ENCODE measurements at places on chromosomes 12 and 14.

DNA sequence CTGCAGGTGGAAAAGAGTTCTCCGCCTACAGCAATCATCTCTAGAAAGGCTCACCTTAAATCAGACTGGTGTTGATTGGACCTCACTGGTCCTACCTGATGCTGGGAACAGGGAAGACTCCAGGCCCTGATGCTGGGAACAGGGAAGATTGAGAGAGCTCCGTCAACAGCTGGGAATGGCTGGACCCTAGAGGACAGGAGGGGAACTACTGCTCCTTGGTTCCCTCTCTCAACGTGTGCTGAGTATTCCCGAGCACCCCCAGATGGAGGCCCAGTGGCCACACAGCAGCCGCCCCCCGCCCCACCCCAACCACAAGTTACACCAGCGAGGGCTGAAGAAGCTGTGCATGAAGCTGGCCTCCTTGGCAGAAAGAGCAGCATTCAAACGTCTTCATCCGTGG is 240.3 kb downstream of the SLC15A4 start:
- no peak for DNase-seq

- no peak for DNase-seq
These were observed 5.0 kb downstream of the RASAL1 start for GRCh38 chr12:113130457-113131135.

DNA sequence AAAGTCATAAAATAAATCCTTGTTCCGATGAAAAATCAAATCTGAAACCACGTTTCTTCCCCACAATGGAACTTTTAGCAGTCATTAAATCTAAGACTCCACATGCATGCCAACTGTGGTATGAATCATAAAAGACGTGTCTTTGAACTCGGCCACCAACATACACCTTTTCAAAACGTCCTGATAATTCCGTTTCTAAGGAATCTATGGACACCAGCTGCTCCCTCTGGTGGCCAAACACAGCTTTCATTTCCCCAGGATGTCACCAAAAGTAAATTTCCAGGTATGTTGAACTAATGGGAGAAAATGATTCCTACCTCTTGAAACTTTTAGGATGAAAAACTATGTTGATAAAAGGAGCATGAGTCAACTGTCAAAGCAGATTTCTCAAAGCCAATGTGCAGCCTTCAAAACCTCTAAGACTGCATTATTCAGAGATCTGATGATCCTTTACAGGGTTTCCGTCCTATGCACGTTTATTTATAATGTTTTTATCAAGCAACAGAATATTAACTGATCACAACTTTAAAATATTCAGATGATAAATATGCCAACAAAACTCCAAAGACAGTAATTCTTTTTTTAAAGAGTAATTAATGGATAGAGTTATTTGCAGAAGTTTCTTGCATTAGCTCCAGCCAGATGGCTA is 96.2 kb downstream of the CIT start:
- DNase-seq: no peak

GRCh38 chr12:47407463-47408129 is 298.2 kb downstream of the RPAP3 start:
- DNase-seq: no peak

DNA sequence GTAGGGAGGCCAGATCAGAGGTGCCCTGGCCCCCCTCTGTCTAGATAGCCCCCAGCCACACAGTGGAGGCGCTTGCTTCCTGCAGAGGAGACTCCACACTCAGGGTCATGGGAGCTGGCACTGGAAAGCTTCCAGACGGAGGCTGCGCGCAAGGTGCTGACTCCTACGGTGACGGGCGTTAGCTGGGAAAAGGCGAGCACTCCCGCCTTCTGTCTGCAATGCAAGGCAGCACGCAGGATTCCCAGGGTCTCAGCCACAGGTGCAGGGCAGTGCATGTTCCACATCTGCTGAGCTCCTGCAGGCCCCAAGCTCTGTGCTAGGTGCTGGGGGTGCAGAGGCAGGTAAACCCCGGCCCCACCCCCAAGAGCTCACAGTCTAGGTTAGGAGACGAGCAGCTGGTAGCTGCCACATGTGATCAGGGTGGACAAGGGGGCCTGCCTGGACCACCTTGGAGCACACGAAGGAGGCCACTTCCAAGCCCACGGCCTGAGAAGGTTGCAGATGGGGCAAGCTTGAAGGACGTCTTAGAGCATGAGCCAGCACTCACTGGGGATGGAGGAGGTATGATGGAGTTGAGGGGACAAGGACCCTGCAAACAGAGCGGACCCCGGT is 310.9 kb upstream of the DIO3 start:
- no peak for DNase-seq

GRCh38 chr14:91143862-91144261 is 30.0 kb downstream of the DGLUCY start:
- DNase-seq: no peak

DNA sequence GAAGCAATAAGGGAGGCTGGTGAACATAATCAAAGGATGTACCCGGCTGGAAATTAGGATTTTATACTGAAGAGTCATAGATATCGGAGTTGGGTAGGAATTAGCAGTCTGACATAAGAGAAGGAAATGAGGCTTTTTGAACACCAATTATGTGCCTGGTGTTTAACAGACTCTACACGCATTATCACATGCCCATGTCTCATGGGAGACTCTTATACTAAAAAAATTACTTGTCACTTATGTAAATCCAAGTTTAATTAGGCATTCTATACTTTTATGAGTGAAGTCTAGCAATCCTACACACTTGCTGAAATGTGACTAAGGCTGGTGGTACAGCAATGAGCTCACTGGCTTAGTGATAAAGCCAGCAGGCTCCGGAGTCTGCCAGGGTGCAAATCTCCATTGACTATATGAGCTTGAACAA is 93.5 kb downstream of the NUAK1 start:
- DNase-seq: no peak

GRCh38 chr14:67800743-67801142 is 15.6 kb downstream of the ZFYVE26 start:
- no peak for DNase-seq

GRCh38 chr12:75129275-75129674 is 80.4 kb downstream of the KCNC2 start:
- no peak for DNase-seq

GRCh38 chr14:72574715-72575114 is 319.2 kb downstream of the DPF3 start:
- no peak for DNase-seq

GRCh38 chr12:52687497-52688385 is 7.5 kb upstream of the KRT1 start:
- DNase-seq: no peak

- DNase-seq: no peak
These were observed 22.4 kb upstream of the KCNK13 start for GRCh38 chr14:90039253-90040010.

GRCh38 chr14:68314642-68315041 is 478.2 kb downstream of the ZFP36L1 start:
- DNase-seq: no peak

DNA sequence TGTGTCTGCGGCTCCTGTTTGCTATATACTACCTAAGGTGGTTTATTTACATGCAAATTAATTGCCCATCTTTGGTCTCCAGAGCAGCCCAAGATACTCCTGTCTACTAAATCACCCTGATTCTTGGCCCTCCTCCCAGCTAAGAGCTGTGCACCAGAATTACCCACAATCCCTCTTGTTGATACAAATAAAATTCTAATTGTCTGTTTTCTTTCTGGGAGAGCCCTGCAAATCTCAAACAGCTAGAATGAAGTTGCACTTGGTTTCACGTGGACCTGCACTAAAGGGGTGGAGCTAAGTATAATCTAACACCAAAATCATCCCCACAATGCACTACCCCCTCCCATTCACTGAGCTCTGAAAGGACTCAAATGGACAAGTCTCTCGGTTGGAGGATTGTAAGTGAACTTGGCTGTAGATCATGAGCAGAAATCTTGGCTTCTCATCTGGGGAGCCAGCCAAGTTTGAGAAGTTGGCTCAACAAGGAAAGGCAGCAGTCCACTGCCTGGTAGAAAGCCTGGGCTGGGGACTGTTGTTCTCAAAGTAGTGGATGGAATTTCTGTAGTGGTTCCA is 6.6 kb downstream of the MAX start:
- peak; percentile 54 for DNase-seq

GRCh38 chr12:67220065-67220464 is 49.1 kb upstream of the CAND1 start:
- no peak for DNase-seq

DNA sequence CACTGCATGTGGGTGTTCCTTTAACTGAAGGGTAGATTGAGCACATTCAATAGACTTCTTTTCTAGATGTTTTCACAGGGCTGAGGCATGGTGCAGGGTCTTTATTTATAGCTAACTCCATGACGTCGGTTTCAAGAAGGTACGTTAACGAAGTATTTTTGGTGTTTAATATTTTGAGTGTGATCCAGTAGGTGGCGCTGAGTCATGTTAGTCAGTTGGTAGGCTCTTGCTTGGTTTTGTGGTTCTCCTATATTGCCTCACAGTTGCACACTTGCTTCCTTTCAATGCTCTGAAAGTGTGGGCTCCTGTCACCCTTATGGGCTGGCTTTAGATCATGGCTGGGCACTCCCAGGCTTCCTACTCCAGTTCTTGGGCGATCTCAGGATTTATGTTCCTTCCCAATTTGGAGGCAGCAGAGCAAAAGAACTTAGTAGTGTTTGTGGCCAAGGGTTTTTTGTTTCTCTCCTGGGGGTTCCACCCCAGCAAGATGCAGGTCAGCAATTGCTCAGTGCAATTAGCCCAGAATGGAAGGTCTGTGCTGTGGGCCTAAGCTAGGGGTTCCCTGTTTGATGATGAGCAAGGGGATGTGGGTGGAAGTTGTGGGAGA is 471.6 kb upstream of the FOXG1 start:
- DNase-seq: no peak

DNA sequence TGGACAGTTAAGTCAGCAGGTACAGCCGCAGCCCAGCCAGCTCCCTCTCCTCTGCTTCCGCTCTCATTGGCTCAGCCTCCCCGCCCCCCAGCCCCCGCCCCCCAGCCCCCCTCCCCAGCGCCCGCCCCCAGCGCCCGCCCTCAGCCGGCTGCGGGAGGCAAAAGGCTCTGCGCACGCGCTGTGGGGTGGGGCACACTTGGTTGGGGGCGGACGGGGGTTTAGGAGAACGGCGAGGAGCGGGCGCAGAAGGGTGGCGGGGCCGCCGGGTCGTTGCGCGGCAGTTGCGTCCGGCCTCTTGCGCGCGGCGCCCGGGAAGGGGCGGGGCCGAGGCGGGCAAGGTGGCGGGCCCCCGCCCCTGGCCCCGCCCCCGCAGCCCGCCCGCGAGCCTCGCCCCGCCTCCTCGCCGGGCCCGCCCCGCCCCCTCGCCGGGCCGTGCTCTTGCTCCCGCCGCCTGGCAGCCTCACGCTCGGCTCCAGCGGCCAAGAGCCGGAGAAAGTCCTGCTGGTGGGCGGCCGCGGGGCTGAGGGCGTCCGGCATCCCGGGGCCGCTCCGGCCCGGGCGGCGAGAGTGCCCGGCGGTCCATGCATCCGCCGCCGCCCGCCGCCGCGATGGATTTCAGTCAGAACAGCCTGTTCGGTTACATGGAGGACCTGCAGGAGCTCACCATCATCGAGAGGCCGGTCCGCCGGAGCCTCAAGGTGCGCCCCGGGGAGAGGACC is at the start of gene PPP4R4:
TSS of gene PPP4R4 (plus strand) at position 438 of the 719 bp plus-strand sequence. CDS start at position 582, 144 bp downstream.
- no peak for DNase-seq

GRCh38 chr12:30010071-30011052 is 226.6 kb upstream of the TMTC1 start:
- no peak for DNase-seq

DNA sequence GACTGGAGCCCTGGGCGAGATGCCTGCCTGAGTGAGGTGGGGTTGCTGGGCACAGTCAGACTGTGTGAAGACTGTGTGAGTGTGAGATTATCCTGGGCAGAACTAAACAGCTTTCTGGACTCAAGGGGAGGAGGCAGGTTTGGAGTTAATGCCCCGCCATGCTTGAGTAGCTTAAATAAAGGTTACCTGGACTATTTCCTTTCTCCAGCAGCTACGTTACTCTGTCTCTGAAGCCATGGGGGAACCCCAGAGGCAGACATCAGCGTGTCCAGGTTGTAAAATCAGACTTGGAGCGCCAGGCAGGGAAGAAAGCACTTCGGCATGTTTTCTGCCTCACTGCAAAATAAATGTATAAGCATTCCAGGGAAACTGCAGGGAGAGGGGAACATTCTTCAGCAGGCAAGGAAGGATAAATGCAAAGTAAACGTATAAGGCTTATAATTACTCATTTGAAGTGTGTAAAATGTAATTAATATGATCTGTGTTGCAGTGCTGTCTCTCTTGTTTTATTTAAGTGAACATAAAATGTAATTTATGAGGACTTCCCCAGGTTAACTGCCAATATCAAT is 129.7 kb downstream of the CHST11 start:
- no peak for DNase-seq

DNA sequence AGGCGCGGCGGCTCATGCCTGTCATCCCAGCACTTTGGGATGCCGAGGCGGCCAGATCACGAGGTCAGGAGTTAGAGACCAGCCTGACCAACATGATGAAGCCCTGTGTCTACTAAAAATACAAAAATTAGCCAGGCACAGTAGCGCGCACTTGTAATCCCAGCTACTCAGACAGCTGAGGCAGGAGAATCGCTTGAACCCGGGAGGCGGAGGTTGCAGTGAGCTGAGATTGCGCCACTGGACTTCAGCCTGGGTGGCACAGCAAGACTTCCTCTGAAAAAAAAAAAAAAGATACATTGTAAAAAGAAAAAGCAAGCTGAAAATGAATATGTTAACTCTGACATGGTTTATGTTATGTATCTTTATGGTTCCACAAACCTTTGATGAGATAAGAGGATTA is 33.6 kb downstream of the RPGRIP1 start:
- DNase-seq: no peak

GRCh38 chr12:124445121-124445718 is 122.2 kb downstream of the NCOR2 start:
- no peak for DNase-seq

DNA sequence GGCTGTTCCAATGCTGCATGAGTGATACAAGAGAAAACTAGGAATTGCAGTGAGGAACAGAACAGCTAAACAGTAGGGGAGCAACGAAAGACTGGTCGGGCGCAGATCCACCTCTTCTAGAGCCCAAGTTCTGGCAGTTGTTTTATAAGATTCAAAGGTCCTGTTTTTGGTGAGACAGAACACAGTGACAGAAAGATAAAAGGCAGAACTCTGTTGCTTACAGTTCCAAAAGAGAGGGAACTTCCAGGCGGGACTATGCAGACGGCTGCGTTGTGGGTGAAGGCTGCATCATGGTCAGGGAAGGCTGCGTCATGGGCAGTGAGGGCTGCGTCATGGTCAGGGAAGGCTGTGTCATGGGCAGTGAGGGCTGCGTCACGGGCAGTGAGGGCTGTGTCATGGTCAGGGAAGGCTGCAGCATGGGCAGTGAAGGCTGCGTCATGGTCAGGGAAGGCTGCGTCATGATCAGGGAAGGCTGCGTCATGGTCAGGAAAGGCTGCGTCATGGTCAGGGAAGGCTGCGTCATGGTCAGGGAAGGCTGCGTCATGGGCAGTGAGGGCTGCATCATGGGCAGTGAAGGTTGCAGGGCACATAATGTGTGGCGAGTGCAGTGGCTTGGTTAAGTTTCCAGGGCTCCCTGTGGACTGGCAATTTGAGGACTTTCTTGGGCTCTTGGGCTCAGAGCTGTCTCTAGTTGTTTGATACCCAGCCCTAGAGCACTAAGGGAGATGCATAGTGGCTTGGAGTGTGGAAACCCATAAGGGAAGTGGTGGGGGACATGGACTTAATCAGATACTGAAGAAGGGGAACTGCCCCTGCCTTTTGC is 619.9 kb downstream of the AACS start:
- DNase-seq: no peak
